AG04450 (cell line): ENCODE measurements at places on chromosomes 3 and 15.

- no peak for DNase-seq
Observed at GRCh38 chr3:114290911-114291901, 2.6 kb upstream of the TIGIT start.

GRCh38 chr15:35937380-35937779, 391.4 kb upstream of the DPH6 start:
- no peak for DNase-seq

DNA sequence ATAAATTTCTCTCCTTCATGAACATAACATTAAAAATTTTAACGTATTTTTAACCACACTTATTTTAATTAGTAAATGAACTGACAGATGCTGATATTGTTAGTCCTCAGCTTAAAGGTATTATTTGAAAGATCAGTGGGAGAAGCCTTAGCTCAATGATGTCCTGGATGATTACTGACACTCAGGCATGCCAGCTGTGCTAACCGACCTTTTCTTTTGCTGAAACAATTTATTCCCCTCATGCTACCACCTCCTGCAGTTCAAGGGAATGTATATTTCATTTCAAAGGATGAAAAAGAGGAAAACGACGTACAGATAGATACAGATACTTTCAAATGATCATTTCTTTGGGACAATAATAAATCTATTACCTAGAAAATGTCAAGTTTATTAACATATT, 620.8 kb downstream of the FGF12 start:
- no peak for DNase-seq

DNA sequence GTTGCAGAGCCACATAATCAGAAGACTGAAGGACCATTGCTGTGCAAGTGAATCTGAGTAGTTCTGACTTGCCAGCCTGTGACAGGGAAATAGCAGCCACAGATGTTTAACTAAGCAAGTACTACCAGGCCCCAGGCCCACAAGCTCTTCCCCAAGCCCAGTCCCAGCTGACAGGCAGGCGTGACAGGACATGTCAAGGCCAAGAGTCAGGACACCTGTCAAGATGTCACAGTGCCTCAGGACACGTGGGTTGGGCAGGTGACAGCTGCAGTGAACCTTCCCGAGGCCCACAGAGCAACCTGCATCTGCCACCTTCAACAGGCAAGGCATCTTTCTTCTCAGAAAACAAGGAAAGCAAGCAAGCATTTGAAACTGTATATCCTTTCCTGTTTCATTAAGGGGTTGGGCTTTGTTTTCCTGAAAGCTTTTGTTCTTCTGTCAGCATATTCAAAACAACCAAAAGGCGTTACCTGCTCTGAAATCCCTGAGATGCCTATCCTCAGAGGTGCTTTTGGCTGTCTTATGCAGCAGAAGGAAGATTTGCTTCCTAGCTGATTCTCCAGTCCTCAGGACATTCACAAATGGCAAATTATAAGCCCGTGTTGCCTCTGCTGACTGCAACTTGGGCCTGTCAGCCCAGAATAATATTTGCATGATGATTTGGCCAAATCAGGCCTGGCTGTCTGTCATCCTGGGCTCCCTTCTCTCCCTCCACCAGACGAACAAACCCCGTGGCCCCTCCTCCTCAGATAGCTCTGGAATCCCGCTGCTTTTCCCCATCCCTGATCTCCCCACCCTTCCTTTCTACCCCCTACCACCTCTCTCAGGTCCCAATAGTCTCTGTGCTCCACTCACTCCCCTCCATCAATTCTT, 171.8 kb upstream of the WNT5A start:
- no peak for DNase-seq

DNA sequence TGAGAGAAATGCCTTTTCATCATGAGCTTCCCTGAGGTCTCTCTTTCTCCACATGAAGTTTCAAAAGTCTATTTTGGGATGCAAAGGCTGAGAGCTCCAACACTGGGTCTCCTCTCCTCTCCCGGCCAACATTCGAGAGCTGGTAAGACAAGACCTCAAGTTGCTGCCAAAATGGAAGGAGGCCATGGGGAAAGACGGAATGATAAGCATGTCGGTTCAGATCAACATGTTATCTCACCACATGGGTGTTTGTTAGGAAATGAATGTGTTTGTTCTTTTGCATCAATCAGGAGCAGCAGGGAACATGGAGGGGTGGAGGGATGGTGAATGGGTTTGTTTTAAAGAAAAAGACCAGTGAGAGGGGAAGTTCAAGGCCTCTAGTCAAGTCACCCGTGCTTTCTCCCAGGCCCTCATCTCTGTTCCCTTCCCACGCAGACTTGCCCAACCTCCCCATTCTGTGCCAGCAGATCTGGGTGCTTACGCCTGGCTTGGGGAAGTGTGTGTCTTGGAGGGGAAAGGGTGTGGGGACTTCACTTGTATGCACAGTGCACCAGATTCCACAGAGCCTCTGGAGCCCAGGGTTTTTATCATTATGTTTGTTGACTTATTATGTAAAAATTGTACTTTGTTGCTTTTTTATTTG, 23.5 kb upstream of the ATP10A start:
- no peak for DNase-seq
